ENCODE measurements at places on chromosomes 12 and 14. TPM values are rescaled to one million over a fixed set of nuclear protein-coding genes. Genes with fewer than 3 reads are reported as not detected.
A peak's percentile ranks its signal among the peaks of the same experiment; 100 is the strongest.

DNA sequence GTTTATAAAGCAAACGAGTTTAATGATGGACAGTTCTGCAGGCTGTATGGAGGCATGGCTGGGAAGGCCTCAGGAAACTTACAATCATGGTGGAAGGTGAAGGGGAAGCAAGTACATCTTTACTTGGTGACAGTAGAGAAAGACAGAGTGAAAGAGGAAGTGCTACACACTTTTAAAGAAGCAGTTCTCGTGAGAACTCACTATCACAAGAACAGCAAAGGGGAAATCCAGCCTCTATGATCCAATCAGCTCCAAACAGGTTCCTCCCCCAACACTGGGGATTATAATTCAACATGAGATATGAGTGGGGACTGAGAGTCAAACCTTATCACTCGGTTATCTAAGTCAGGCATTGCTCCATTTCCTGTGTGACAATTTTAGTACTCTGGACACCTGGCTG, 189.9 kb upstream of the CNTN1 start:
- DNase-seq: no peak

DNA sequence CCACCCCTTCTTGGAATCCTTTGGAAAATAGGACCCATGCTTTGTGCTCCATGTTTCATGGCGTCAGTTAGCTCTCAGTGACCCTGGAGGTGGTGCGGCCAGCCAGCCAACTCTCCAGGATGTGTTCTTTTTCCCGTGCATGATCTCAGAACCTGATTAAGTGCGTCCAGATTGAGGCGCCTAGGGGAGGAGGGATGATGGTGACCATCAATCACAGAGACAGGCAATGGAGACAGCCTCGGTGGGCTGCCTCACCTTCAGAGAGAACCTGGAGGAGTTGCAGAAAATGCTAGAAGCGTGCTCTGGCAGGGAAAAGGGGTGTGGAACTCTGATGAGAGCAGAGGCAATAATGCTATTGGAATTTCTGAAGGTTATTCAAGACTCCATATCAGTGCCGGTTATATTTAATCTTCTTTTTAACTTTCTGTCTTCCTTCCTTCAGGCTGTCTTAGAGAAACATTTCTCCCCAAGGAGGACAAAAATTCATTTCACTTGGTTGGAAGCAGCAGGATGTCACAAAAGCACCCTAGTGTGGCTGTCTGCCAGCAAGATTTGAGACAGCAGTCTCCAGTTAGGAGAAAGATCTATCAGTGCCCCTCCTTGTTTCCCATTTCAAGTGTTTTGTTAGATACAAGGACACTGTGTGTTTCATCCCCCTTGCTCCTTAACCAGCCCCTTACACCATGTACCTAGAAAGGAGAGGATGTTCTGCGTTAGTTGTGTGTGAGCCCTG, 53.3 kb upstream of the IGF1 start:
- no peak for DNase-seq

The SOCS2 gene
- 28.8 TPM for polyA plus RNA-seq

GRCh38 chr14:91983588-91983987, 36.1 kb upstream of the FBLN5 start:
- DNase-seq: no peak

GRCh38 chr14:85688006-85688405, 158.1 kb downstream of the FLRT2 start:
- no peak for DNase-seq

The TPPP2 gene
- polyA plus RNA-seq: 3.1 TPM

- no peak for DNase-seq
Observed at GRCh38 chr14:49957089-49957852, 64.4 kb downstream of the ARF6 start.

DNA sequence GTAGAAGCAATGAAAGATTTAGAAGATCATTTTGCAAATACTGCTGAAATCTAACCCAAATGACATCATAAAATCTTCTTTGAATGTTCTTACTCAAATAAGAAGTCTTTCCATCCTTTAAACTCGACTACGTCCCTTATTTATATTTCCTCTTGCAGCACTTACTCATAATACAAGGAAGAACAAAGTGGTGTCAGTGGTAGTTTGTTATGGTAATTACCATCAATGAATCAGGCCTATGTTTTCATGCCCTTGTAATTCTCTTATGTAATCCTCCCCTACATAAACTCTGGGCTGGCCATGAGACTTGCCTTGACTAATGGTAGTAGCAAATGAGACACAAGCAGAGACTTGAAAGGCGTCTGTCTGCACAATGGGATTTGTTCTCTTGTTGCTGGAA, 17.0 kb downstream of the EEA1 start:
- DNase-seq: no peak

GRCh38 chr14:65972891-65973290, 513.3 kb upstream of the CCDC196 start:
- DNase-seq: no peak

- DNase-seq: no peak
Observed at GRCh38 chr12:23618718-23619117, 330.8 kb downstream of the SOX5 start.

GRCh38 chr12:9064815-9065606, 50.7 kb downstream of the A2M start:
- DNase-seq: peak; percentile 71

The SERPINA10 gene
- polyA plus RNA-seq: 0.15 TPM

DNA sequence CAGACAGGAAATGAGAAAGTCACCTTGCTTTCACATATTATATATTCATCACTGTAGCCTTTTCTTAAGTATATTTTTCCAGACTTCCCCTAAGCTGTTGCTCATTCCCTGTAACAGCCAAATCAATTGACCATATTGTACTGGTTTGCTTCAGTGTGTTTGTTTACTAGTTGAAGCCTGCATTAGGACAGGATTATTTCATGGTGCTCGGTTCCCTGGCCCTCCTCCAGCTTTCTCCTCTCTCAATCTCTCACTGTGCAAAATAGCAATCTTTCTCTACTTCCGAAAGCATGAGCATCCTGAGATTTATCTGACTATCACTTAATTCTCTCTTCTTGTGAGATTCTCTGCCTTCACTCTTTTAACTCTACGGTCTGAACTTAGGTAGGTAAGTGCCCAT, 2.4 kb downstream of the SLC35F4 start:
- no peak for DNase-seq

The FIGNL2 gene
- polyA plus RNA-seq: 7.0 TPM

The TRHDE gene
- 25.8 TPM for polyA plus RNA-seq

The SERPINA9 gene
- not detected for polyA plus RNA-seq

The MUCL1 gene
- not detected for polyA plus RNA-seq

The IL31 gene
- not detected for polyA plus RNA-seq

- DNase-seq: peak; percentile 33
Observed at GRCh38 chr12:66898700-66899469, 220.0 kb upstream of the GRIP1 start.

GRCh38 chr12:120668868-120669840, 17.8 kb upstream of the MLEC start:
- peak; percentile 47 for DNase-seq

GRCh38 chr14:102317564-102318248, 1.8 kb upstream of the ZNF839 start:
- no peak for DNase-seq

DNA sequence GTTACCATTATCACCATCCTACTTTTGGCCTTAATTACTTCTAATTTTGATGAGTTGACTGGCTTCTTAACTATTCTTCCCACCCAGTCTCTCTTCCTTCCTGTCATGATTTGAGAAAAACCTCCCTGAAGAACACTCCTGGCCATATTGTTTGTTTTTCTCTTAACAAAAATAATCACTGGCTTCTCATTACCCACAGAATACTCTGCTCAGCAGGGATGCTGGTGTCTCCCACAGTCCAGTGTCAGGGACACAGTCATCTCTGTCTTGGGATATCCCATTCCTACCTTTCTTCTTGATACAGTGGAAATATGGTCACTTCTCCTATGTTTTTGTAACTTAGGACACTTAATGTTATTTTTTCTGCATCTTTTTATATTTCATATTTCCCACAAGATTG, 103.7 kb downstream of the SRGAP1 start:
- DNase-seq: no peak

DNA sequence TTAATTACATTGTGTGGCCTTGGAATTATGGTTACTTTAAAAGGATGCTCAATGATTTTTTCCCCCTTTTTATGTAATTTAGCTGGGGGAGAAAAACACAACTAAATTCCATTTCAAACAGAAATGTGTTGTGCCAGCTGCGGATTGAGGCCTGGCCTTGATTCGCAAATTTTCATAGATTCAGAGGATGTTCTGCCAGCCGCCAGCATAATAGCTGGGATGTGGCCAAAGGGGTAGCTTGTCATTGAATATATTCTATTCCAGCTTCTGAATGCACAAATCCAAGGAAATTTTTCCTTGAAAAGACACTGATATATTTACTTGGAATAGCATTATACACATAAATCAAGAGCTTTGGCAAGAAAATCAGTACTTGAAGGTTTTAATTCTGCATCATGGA, 43.7 kb downstream of the TRHDE start:
- DNase-seq: no peak

The GALNT8 gene
- 4.0 TPM for polyA plus RNA-seq

DNA sequence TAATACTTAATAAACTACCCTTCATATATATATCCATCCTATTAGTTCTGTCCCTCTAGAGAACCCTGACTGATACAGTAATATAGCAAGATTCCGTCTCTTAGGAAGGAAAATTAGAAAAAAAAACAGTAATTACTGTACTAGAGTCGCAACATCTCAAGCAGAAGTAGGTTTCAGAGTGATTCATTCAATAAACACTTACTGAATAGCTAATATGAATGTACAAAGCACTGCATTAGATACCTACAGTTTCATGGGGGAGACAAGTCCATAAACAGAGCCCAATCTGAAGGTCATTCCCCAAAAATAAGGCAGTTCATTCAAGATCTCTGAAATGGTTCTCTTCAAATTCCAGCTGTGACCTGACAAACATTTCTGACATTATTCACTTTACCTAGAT, 9.9 kb downstream of the CERS5 start:
- no peak for DNase-seq

The LMO3 gene
- 3.9 TPM for polyA plus RNA-seq

DNA sequence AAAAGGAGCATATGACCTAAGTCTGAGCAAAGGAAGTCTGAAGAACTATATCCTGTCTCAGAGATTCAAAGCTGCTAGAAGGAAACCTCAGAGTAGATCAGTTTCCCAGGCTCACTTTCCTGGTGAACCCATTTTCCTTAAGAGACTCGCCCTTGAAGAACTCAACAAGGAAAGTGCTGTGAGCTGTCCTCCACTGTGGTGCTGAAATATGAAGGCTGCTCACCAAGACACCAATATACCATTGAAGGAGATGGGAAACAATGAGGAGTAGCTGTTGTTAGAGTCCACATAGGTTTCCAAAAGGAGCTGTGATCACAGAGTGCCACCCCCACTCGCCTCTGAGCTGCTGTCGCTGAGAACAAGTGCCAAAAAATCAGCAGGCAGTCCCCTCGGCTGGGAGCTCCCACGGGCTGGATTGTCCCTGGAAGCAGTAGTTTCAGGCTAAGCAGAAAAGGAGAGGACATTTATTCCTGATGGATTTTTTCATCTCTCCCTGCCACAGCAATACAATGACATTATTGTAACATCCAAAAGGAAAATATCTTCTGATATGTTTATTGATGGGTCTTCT, 282.1 kb downstream of the RPS29 start:
- DNase-seq: peak; percentile 83

GRCh38 chr12:57893431-57894353, 47.2 kb upstream of the CTDSP2 start:
- peak; percentile 94 for DNase-seq

DNA sequence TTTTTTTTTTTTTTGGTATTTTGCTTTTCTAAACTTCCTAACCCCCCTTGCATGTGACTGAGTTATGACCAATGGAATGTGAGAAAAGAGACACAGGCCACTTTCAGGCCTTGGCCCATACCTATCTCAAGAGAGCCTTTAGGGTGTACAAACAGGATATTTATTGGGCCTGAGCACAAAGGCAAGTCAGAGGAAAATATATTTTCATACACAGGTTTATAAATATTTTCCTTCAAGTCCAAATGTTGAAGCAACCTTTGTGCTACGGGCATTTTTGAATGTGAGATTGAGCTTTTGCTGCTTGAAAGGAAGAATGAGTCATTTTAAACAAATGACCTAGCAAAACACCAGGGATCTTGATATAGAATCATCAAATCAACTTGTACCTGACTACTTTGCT, 228.6 kb upstream of the E2F7 start:
- DNase-seq: no peak

GRCh38 chr12:50542448-50542847, 37.7 kb downstream of the DIP2B start:
- DNase-seq: no peak

DNA sequence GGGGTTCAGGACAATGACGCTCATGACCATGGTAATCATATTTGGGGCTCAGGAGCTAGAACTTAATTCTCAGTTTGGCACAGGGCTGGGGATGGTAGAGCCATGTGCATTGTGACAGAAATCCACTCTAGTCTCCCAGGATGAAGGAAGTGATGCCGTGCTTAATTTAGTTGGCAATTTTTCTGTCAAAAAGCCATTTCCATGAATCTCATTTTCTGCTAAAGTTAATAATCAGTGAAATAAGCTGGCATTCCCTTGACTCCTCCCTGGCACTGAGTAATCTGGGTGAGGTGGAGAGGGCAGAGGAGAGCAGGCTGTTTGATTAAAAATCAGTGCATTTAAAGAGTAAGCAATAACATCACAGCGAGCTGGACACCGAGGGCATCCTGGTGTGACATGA, 45.0 kb upstream of the GPR68 start:
- no peak for DNase-seq

GRCh38 chr12:51307655-51308593, 16.1 kb downstream of the BIN2 start:
- no peak for DNase-seq

- DNase-seq: no peak
Observed at GRCh38 chr12:111173836-111174235, 195.1 kb downstream of the PHETA1 start.

The GALNT16 gene
- 4.6 TPM for polyA plus RNA-seq

The KRT6C gene
- not detected for polyA plus RNA-seq

DNA sequence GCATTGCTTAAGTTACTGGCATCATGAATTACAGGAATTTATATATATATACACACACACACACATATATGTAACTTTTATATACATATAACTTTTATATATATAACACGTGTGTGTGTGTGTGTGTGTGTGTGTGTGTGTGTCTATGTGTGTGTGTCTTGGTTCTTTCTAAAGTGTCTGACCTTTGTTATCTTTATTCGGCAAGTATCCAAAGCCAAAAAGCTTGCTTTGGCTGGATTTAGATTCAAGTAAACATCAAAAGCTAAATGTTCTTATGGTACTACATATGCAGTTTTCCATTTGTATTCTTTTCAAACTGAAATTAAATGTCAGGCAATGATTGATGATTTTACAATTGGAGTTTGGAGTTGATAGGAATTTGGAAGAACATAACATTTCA, 69.9 kb downstream of the SLC16A7 start:
- no peak for DNase-seq

DNA sequence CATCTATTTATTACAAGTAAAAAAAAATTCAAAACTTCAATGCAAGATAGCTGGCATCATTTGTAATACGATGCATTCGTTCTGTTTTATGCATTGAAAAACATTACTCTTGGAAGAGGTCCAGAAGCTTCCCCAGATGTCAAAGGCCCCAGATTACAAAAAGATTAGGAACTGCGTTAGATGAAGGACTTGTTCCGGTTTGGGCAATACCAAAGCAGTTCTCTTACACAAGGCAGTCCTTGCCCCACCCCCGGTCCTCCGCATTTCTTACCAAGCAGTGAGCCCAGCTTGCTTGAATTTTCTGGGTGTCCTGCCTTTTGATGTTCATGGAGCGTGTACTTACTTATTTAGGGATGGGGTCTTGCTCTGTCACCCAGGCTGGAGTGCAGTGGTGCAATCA, 4.8 kb upstream of the HVCN1 start:
- DNase-seq: no peak

- no peak for DNase-seq
Observed at GRCh38 chr12:78176643-78177042, 345.9 kb downstream of the NAV3 start.

- no peak for DNase-seq
Observed at GRCh38 chr14:96202441-96203094, 2.1 kb upstream of the BDKRB2 start.

The DHRS2 gene
- 67.2 TPM for polyA plus RNA-seq

Measured in renal pelvis (tissue), 12 donors.